ENCODE measurements at places on chromosomes 12 and 14. TPM values are rescaled to one million over a fixed set of nuclear protein-coding genes. Genes with fewer than 3 reads are reported as not detected.

The SERPINA1 gene
- 0.56 TPM for total RNA-seq

The C14orf132 gene
- 6.9 TPM for total RNA-seq

The CPNE6 gene
- not detected for total RNA-seq

The GZMB gene
- not detected for total RNA-seq

The GPR135 gene
- total RNA-seq: 1.3 TPM

The PLEK2 gene
- total RNA-seq: 2.5 TPM

The SLC7A8 gene
- total RNA-seq: not detected

The PAWR gene
- total RNA-seq: 34.4 TPM

The SSPN gene
- 7.8 TPM for total RNA-seq

The CD163 gene
- not detected for total RNA-seq

The LALBA gene
- total RNA-seq: not detected

The ABCC9 gene
- 5.6 TPM for total RNA-seq

The ZFP36L1 gene
- 6.5 TPM for total RNA-seq

The KRT77 gene
- total RNA-seq: not detected

The EXOC5 gene
- total RNA-seq: 52.5 TPM

The TAS2R30 gene
- total RNA-seq: 7.2 TPM

The ACSM4 gene
- total RNA-seq: not detected

The RNFT2 gene
- total RNA-seq: 1.7 TPM

The CIPC gene
- total RNA-seq: 13.1 TPM

The SCN8A gene
- 14.7 TPM for total RNA-seq

The PRR4 gene
- total RNA-seq: 0.83 TPM

The CLEC2A gene
- not detected for total RNA-seq

The KRT83 gene
- not detected for total RNA-seq

The SYNDIG1L gene
- total RNA-seq: not detected

The HOXC11 gene
- total RNA-seq: not detected

The SERPINA9 gene
- under 0.01 TPM for total RNA-seq

The SBNO1 gene
- 43.0 TPM for total RNA-seq

The CLEC6A gene
- not detected for total RNA-seq

The VWF gene
- total RNA-seq: under 0.01 TPM

The MYH6 gene
- total RNA-seq: not detected

The KRT80 gene
- total RNA-seq: 0.56 TPM

The SALL2 gene
- total RNA-seq: 2.9 TPM

The KCNMB4 gene
- 0.90 TPM for total RNA-seq

The SOCS2 gene
- 12.0 TPM for total RNA-seq

The FGF23 gene
- not detected for total RNA-seq

The ZFHX2 gene
- under 0.01 TPM for total RNA-seq

The TIMM9 gene
- total RNA-seq: 49.7 TPM

The ADSS1 gene
- 2.5 TPM for total RNA-seq

The HECTD4 gene
- 11.9 TPM for total RNA-seq

The SOAT2 gene
- 0.18 TPM for total RNA-seq

The LRIG3 gene
- total RNA-seq: 71.2 TPM

The C12orf54 gene
- not detected for total RNA-seq

The ARID4A gene
- 3.8 TPM for total RNA-seq

The BIN2 gene
- total RNA-seq: not detected

The IFI27 gene
- total RNA-seq: not detected

The ALX1 gene
- not detected for total RNA-seq

The KRT85 gene
- total RNA-seq: not detected

The CLIP1 gene
- 54.8 TPM for total RNA-seq
